T-helper 17 cell (primary cell): ENCODE measurements at places on chromosomes 5 and 9.

DNA sequence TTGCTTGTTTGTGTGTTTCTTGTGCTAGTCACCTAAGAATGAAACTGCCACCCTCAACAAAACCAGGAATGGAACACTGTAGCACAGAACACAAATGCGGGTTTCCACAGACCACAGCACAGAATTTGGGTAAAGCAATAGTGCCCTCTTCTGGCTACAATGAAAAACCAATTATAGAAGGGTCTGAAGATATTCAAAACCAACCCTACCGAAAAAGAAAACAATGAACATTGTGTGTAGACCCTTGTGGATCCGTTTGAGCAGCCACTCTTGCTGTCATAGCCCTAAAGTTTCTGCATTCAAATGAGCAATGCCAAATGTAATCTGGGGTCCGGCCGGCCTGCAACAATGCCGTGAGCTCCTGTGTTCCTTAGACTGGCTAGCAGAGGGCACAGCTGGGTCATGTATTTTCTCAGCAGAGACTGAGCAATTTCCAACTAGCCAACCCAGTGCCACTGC is 8.3 kb upstream of the ENC1 start:
- no peak for DNase-seq

GRCh38 chr9:129834489-129835127 is 467 bp downstream of the C9orf78 start:
- DNase-seq, result peak; percentile 28

DNA sequence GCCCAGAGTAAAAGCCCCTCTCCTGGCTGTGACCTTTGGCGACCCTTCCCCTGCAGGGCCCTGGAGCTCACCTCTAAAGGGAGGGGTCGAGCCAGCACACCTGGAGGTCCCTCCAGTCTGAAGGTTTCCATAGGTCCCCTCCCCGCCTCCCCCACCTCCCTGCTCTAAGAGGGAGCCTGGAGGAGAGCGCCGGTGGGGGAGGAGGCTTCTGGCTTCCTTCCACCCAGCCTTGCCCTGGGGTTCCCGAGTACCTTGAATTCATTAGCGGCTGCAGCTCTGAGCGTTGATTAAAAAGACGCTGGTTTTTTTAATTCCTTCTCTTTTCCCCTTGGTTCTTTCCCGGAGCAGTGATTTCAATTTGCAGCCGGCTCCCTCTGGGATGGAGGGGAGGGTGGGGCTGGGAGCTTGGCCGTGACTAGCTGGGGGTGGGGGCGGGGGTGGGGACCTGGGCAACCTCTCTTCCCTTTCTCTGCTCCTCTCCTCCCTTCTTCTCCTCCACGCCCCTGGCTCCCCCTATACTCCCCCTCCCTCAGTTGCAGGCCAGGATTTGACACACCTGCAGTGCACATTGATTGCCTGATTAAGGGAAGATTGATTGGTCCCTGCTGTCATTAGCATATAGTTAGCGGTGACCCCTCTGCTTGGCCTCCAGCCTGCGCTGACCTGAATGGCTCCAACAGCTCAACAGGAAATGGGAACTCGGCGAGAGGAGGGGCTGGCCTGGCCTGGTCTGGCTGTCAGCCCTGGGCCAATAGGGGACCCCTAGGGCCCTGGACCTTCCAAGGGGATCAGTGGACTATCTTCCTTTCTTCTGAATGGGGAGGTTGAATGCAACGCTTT is 67.5 kb upstream of the RAPGEF1 start:
- DNase-seq, result no peak

GRCh38 chr5:143338658-143339366 is 64.7 kb downstream of the NR3C1 start:
- DNase-seq, result no peak

GRCh38 chr5:10505517-10506095 is 58.3 kb upstream of the ANKRD33B start:
- DNase-seq, result no peak

DNA sequence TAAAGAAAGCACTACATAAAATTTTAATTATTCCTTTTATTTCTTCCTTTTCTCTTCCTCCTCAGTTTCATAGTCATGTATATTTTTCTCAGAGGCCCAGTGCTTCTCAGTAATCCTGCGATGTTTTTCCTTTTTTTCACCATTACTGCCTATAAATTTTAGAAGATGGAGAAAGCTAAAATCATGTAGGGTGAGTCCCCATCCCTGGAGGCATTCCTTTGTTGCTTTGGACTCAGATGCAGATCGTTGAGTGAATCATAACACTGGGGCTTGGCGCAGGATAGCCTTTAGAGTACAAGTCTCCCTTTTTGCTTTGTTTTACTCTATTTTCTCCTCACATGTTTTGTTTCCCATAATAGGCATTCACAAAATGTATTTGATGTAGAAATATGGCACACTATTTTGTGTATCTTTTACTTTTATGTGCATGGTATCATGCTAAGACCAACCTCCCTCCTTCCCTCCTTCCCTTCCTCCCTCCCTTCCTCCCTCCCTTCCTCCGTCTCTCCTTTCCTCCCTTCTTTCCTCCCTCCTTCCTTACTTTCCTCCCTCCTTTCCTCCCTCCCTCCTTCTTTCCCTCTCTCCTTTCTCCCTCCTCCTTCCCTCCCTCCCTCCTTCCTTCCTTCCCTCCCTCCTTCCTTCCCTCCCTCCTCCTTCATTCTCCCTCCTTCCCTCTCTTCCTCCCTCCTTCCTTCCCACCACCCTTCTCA is 72.4 kb downstream of the NUDT12 start:
- no peak for DNase-seq
